T-cell (primary cell): ENCODE measurements at places on chromosomes 3 and 15.

DNA sequence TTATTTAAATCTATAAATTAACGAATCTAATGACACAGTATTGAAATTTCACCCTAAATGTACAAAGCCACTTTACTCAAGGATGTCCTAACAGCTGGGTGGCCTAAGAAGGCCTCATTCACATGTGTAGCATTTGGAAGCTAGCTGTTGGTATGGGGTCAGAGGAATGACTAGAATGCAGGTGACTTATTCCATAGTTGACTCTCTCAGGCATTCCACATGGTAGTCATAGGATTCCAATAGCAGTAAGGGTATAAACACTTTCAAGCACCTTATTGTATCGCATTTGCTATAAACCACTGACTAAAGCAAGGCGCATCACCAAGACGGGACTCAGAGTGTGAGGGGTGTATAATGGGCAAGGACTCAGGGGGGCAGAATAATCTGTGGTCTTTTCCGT is 294.8 kb upstream of the EPHA3 start:
- no peak for DNase-seq

- no peak for DNase-seq
These were observed 44.4 kb upstream of the SPTSSB start for GRCh38 chr3:161415506-161416231.

DNA sequence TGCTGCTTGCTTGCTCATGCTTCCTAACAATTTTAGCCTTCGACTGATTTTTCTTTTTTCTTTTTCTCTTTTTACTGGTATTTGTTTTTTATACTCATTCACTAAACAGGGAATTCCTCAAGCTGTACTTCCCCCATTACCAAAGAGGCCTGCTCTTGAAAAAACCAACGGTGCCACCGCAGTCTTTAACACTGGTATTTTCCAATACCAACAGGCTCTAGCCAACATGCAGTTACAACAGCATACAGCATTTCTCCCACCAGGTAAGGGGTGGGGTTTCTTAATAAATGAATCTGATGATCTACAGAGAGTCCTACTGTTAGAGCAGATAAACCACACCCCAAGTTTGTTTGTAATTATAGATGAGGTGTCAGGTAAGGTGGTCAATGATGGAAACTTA is 178.8 kb downstream of the MBNL1 start:
- no peak for DNase-seq

- DNase-seq = no peak
These were observed 243.7 kb downstream of the UACA start for GRCh38 chr15:70519616-70520015.

DNA sequence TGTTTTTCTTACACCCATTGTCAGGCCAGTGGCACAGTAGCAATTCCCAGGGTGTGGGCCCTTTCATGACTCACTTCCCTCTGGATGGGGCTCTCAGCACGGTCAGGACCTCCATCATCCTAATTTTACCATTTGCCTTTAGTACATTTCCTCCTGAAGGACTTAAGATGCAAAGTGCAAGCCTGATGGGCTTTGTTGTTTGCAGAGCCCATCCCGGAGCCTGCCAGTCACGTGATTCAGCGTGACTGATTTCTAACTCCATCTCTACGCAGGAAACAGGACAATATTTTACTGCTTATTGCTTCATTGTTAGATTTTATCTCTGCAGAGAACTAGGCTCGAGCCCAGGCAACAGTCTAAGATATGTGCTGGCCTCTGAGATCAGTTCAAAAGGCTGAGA is 223.7 kb downstream of the PDZRN3 start:
- DNase-seq = no peak

DNA sequence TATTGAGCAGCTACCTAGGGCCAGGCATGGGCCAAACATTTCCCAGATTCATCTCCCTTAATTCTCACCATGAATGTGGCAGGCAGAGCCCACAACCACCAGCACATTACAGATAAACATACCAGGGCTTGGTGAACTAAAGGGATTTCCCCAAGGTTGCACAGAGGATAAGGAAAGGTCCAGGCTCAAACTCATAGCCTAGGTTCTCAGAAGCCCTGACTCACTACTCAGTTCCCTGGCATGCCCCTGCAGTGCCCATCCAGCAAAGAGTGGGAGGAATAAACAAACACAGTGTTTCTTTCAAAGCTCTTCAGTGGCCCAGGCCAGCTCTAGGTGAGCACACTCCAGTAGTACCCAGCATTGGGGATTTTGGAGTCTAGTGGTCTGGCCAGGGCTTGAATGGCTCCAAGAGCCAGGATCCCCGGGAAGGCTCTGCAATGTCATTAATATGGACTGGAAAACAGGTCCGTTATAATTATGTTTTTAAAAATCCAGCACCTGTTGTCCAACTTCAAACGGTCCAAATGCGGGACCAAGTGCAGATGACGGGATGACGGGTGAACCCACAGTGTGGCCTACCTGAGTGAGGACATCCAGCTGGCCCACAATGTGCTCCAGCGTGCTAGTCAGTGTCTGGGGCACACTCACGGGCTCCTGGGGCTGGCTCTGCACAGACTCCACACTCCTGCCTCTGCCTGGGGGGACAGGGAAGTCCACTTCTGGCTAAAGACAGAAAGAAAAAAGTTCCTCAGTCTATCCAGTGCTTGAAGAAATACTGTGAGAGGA is 39.8 kb upstream of the DUSP7 start:
- no peak for DNase-seq

- DNase-seq = no peak
These were observed 16.7 kb downstream of the KAT2B start for GRCh38 chr3:20056725-20057611.

- DNase-seq = no peak
These were observed 115.2 kb upstream of the TSC22D2 start for GRCh38 chr3:150292891-150293290.

DNA sequence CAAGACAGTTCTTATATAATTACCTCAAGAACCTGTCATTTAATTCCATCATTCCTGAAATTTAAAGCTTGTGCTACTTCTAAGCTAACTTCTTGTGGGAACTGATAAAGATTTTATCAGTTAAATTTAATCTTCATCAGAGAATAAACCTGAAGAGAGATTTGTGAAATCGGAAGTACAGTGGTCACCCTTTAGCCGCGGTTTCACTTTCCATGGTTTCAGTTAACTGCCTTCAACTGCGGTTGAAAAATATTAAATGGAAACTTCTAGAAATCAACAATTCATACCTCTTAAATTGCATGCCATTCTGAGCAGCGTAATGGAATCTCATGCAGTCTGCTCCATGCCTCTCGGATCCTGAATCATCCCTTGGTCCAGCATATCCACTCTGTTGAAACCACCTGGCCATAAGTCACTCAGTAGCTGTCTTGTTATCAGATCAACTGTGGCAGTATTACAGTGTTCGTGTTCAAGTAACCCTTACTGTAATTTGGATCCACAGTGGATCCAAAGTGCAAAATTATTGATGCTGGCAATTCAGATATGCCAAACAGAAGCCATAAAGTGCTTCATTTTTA is 626.1 kb downstream of the CADM2 start:
- DNase-seq = no peak

GRCh38 chr3:55427739-55428138 is 59.4 kb downstream of the WNT5A start:
- no peak for DNase-seq

GRCh38 chr3:179589143-179589542 is 15.3 kb downstream of the MRPL47 start:
- DNase-seq = no peak

DNA sequence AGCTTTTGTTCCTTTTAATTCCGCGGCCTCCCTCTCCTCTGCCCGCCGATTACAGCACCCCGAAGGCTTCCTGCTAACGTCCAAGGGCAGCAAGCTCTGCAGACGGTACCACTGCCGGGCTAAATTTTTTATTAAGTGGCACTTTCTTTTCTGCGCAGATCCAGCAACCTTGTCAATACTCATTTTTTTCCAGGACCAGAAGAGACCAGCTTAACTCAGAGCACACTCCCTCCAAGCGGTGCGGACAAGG is 542 bp upstream of the MEIS2 start:
- DNase-seq = no peak

DNA sequence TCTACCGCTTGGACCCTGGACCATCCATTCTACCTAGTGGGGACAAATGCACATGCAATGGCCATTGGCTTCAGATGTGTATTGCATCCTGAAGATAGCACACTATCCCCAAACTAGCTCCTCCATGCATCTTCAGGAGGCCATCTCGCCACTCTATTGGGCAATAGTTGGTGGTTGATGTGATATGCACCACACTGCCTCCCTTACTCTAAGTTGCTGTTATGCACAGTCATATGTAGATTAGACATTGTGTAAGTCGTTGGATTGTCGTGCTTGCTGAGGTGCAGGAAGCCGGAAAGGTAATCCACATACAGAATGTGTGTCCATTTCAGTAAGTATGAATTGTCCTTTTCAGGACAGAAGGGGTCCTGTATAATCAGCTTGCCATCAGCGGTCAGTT is 26.7 kb upstream of the PLA2G4D start:
- no peak for DNase-seq

GRCh38 chr3:187210091-187210490 is 12.8 kb downstream of the RTP1 start:
- DNase-seq = no peak

DNA sequence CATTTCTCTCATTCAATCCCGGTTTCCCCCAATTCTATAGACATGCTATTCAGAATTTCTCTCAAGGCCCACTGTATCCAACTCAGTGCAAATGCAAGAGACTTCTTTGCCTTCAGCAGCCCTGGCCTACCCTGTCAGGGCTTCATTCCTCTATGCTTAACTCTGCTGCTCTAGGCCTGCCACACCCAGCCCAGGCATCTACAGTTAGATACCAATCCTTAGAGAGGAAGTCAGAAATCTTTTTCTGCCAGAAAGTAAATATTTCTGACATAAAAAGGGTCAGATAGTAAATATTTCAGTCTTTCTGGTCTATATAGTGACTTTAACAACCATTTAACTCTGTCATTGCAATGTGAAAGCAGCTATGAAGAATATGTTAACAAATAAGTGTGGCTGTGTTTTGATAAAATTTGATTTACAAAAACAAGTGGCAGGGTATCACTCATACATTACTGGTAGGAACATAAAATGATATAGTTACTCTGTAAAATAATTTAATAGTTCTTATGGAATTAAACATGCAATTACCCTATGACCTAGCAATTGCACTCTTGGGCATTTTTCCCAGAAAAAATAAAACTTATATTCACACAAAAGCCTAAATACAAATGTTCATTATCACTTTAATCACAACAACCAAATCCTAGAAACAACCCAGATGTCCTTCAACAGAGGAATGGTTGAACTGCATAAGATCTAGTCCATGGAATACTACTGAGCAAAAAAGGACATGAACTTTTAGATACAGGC is 942.0 kb downstream of the SQOR start:
- no peak for DNase-seq

GRCh38 chr3:99508191-99508590 is 130.2 kb upstream of the COL8A1 start:
- DNase-seq = no peak

DNA sequence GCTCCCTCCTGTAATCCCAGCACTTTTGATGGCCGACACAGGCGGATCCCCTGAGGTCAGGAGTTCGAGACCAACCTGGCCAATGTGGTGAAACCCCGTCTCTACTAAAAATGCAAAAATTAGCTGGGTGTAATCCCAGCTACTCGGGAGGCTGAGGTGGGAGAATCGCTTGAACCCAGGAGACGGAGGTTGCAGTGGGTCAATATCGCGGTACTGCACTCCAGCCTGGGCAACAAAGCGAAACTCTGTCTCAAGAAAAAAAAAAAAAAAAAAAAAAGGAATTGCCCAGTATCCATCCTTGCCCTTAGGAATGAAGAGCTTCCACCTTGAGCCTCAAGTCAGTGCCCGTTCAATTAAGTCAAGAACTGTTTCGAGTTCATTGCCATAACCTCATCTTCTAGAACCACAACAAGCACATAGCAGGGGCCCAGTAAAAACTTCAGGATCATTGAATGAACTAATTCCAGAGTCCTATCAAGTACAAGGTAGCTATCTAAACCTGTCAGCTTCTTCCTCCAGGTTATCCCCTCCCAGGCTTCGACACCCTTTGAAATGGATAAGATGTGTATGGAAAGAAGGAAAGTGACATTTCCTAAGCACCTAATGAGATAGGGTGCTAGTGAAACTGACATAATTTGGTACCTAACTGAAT is 826 bp downstream of the DBR1 start:
- no peak for DNase-seq

- DNase-seq = no peak
These were observed 57.6 kb downstream of the LRIG1 start for GRCh38 chr3:66443118-66443803.

DNA sequence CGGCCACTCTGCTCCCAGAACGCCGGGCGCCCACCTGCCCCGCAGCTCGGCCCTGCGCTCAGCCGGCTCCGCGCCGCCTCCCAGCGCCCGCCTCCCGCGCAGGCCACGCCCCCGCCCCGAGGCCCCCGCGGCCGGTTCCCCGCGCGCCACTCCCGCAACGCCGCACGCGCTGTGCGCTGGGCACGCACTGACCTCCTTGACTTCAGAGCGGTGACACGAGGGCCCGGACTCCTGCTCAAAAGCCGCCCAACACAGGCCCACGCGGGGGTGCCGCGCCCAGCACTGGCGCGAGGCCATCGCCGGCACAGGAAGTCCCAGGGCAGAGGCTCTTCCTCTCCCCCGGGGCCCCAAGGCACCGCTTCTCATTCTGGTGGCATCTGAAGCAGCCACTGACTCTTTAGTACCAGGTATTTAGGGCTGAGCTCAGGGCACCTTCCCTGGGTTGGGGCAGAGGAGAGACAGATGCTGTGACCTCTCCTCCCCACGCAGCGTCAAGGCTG is 12.4 kb downstream of the TNK2 start:
- DNase-seq = peak; percentile 61

GRCh38 chr15:75531041-75531450 is 48.1 kb downstream of the PTPN9 start:
- DNase-seq = no peak

GRCh38 chr15:100880139-100880896 is 687 bp downstream of the ALDH1A3 start:
- no peak for DNase-seq

DNA sequence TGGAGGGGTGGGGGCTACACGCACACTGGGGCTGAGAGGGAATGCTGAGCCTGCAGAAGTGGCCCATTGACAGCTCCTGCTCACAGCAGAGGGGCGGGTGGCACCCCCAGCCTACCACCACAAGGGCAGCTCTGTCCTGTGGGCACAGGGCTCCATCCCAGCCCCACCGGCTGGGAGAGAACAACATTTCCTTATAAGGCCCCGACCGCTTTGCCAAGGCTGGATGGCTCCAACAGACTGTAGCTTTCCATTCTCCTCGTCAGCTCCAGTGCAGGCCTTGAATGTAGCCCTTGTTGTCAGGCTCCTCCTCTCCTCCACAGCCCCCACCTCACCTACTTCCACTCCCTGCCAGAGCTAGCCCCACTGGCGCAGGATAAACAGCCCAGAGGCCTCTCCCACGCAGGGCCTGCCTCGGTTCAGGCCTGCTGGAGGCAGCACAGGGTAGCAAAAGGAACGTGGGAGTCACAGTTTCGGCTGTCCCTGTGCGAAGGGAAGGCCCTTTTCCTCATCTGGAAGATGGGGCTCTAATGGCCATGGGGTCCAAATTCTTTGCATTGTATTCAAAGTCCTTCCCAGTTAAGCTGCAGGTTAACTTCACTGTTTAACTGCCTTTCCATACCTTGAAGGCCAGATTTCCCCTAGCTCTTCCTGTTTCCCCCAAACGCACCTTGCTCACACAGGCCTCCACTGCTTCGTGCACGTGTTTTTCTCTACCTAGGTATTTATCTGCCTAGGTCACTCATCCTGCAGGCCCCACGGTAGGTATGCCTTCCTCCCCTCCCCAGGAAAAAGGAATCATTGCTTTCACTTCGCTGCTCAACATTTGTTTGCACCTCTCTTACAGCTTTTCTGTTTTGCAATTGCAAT is 101.6 kb upstream of the LPP start:
- DNase-seq = no peak

- DNase-seq = no peak
These were observed 888 bp downstream of the PPP2R3A start for GRCh38 chr3:135966271-135966961.
